ENCODE measurements at places on chromosomes 1 and 21.

DNA sequence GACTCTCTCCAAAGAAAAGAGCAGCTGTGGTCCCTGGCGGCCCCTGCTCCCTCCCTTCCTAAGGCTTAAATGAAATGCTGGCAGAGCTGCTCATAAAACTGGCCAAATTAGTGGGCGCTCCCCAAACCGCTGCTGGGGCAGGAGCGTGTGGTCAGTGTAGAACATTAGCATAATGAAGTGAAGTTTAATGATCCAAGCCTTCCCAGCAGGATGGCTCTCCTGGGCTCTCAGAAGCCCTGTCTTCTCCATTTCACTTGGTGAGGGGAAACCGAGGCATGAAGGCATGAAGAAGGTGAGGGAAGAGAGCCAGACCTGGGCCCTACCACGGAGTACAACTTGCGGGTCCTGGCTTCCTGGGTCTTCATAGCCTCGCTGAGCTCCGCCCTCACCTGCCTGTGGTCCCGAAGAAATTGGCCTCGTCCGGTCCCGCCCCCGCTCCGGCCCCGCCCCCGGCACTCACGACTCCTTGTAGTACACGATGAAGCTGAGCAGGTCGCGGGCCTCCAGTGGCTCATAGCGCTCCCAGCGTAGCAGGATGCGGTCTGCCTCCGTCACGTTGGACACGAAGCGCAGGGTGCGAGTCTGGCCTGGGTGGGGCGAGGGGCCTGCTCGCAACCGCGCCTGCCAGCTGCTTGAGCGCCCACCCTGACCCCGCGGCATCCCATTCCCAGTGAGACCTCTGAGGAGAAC lies 10.3 kb downstream of the INSRR start:
- peaks cover 10% of the 10 kb centered on the region for H3K4me1 ChIP-seq
- H3K36me3 ChIP-seq: no peaks in the 10 kb centered on the region
- no peak overlapping the region for H3K27ac ChIP-seq
- H3K27me3 ChIP-seq: peaks cover 100% of the 10 kb centered on the region
- H3K4me3 ChIP-seq: no peak overlapping the region
- DNase-seq: no peak

DNA sequence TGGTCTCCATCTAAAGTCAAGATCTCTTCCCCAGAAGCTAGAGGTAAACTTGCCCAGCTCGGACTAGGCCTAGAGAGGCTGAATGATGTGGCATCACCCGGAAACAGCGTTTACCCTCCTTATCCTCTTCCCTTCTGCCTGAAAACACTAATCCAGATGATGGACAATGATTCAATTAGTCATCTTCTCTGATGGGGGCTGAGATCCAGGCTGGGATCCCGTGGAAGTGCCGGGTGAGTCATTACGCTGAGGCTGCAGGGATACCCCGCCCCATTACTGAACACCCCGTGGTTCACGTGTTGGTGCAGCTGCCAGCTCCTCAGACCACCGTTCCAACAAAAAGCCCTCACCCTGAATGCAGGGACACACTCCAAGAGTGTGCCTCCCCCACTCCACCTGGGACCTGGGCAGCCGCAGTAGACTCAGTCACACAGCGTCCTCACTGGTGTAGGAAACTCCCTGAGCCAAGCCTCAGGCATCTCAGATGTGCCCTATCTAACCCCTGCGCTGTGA lies 2.0 kb downstream of the S100A6 start:
- H3K4me1 ChIP-seq: peaks cover 30% of the 10 kb centered on the region
- H3K27ac ChIP-seq: peak overlapping the region; percentile 8
- H3K4me3 ChIP-seq: no peak overlapping the region
- H3K27me3 ChIP-seq: peaks cover 44% of the 10 kb centered on the region

DNA sequence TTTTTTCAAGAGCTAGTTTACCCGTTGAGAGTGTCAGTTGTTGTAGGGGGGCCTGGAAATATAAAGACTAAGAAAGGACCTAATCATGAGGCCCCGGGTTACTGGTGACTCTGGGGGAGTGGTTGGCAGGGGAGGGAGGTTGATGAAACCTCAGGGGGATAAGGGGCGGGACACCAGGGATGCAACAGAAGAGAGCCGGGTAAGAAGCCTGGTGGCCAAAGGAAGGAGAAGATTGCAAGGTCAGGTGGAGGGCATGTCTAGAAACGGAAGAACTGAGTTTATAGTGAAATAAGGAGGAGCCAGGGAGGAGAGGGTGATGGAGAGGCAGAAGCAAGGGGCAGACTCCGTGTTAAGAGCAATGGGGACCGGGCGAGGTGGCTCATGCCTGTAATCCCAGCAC lies 12.5 kb upstream of the SPOCD1 start:
- H3K27ac ChIP-seq: no peak overlapping the region
- no peak for DNase-seq
- no peaks in the 10 kb centered on the region for H3K27me3 ChIP-seq

- no peak for DNase-seq
- no peak overlapping the region for H3K27ac ChIP-seq
- H3K4me1 ChIP-seq: no peaks in the 10 kb centered on the region
- no peak overlapping the region for H3K4me3 ChIP-seq
- H3K27me3 ChIP-seq: peaks cover 8% of the 10 kb centered on the region
- no peaks in the 10 kb centered on the region for H3K36me3 ChIP-seq
Measured at GRCh38 chr1:62325681-62326080, 6.4 kb upstream of the KANK4 start.

GRCh38 chr1:23553231-23554126 lies 5.8 kb downstream of the ID3 start:
- no peak overlapping the region for H3K27ac ChIP-seq
- no peak for DNase-seq
- no peaks in the 10 kb centered on the region for H3K27me3 ChIP-seq
- peaks cover 40% of the 10 kb centered on the region for H3K4me1 ChIP-seq

DNA sequence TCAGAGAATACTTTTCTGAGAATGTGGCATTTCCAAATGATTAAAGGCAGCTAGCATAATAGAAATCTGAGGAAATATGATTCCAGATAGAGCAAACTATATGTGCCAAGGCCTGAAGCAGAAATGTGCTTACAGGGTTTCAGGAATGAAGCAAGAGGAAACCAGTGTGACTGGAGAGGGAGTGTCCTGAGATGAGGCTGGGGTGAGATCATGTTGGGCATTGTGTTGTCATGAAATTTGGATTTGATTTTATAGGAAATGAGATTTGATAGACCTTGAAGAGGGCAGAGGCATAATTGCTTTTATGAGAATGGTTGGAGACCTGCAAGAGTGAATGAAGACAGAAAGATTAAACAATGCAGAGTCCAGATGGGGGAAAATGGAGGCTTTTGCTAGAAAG lies 338.1 kb upstream of the SNX7 start:
- H3K4me3 ChIP-seq: no peak overlapping the region
- DNase-seq: no peak
- H3K27ac ChIP-seq: no peak overlapping the region
- no peaks in the 10 kb centered on the region for H3K36me3 ChIP-seq
- peaks cover 3% of the 10 kb centered on the region for H3K4me1 ChIP-seq
- no peaks in the 10 kb centered on the region for H3K27me3 ChIP-seq

GRCh38 chr1:177830531-177831135 lies 139.2 kb downstream of the SEC16B start:
- no peak overlapping the region for H3K27ac ChIP-seq
- no peak for DNase-seq
- no peaks in the 10 kb centered on the region for H3K27me3 ChIP-seq
- no peaks in the 10 kb centered on the region for H3K4me1 ChIP-seq

DNA sequence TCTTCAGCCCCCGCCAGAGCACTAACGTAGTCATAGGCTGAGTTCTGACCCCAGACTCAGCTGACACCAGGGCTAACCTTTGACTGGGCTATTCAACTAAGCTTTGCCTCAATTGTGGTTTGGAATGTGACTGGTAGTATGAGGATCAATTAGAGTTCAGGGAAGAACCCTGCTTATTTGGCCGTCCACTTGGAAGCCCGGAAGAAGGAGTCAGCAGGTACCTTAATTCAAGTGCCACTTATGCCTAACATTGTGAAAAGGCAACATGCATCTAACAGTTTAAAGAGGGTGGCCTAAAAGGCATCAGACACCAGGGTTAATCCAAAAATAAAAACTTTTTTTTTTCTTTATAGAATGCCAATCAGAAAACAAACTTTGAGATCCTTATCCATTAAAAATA lies 92.3 kb downstream of the BEND5 start:
- no peaks in the 10 kb centered on the region for H3K27me3 ChIP-seq
- DNase-seq: peak; percentile 33
- no peak overlapping the region for H3K4me3 ChIP-seq
- peak overlapping the region; percentile 18 for H3K27ac ChIP-seq

- no peaks in the 10 kb centered on the region for H3K36me3 ChIP-seq
- no peak overlapping the region for H3K27ac ChIP-seq
- no peaks in the 10 kb centered on the region for H3K27me3 ChIP-seq
- no peak for DNase-seq
- H3K4me3 ChIP-seq: no peak overlapping the region
Measured at GRCh38 chr1:66256629-66257572, 277.1 kb upstream of the SGIP1 start.

- no peaks in the 10 kb centered on the region for H3K36me3 ChIP-seq
- no peak overlapping the region for H3K27ac ChIP-seq
- peaks cover 3% of the 10 kb centered on the region for H3K4me1 ChIP-seq
- no peak overlapping the region for H3K4me3 ChIP-seq
- DNase-seq: no peak
Measured at GRCh38 chr1:220513834-220514233, 14.1 kb upstream of the MARK1 start.

GRCh38 chr1:56496158-56496557 lies 83.2 kb downstream of the PLPP3 start:
- H3K27ac ChIP-seq: no peak overlapping the region
- no peak for DNase-seq
- no peaks in the 10 kb centered on the region for H3K27me3 ChIP-seq
- no peak overlapping the region for H3K4me3 ChIP-seq
- peaks cover 7% of the 10 kb centered on the region for H3K4me1 ChIP-seq

DNA sequence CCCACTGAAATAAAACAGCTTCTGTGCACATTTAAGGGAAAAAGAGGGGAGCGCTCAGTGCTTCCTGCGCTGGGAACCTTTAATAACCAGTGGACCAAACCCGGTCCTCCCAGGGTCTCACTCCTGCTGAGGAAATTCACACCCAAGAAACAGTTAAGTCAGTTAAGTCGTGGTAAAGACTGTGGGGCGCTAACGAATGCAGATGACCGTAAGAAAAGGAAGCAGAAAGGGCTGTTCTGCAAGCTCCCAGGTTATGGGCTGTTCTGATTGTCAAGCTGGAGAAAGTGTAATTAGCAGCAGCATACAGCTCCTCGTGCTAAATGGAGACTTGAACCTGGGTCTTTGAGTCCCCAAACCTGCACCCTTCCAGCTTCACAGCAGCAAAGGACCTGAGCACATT lies 536.6 kb downstream of the NPHP4 start:
- H3K4me3 ChIP-seq: no peak overlapping the region
- H3K4me1 ChIP-seq: peaks cover 9% of the 10 kb centered on the region
- DNase-seq: no peak
- no peaks in the 10 kb centered on the region for H3K27me3 ChIP-seq

DNA sequence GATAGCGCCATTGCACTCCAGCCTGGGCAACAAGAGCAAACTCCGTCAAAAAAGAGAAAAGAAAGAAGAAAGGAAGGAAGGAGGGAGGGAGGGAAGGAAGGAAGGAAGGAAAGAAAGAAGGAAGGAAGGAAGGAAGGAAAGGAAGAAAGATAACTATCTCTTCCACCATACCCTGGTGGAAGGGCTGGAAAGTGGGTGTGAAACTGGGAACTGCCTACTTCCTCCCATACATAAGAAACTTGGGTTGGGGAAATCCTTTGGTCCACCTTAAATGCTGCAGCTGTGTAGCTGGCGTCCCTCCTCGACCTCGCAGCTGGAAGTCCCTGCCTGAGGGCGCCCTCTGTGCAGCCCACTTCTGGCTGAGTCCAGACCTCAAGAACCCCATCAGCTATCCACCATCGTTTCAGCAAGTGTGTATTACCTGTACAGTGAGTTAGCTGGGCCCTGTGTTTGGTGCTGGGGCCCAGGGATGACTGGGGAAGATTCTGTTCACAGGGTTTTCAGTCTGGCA lies 4.6 kb upstream of the FAM167B start:
- peaks cover 3% of the 10 kb centered on the region for H3K4me1 ChIP-seq
- H3K27ac ChIP-seq: no peak overlapping the region
- H3K36me3 ChIP-seq: no peaks in the 10 kb centered on the region
- no peaks in the 10 kb centered on the region for H3K27me3 ChIP-seq
- no peak overlapping the region for H3K4me3 ChIP-seq
- no peak for DNase-seq

DNA sequence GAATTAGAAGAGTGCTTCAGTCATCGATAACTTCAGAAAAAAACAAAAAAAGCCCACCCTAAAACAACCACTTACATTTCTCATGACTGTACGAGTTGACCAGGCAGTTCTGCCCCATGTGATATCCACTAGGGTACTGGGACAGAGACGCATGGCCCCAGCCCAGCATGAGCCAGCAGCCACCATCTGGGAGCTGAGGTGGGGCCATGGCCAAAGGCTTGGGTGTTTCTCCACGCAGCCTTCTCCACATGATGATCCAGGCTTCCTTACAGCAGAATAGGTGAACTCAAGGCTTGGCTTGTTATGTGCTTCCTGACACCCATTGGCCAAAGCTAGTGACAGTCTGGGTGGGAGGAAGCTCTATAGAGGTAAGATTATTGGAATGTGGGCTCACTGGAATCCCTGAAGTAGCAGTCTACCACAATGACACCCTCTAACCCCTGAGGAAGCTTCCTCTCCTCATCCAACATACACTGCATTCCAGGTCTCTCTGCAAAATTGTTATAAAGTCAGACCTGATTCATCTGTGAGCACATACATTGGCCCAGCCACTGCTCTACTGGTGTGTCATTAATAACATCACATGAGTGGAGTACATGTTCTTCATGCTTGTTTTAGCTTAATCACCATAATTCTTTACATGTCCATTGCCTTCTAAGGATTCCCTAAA lies 66.3 kb upstream of the NTPCR start:
- H3K27ac ChIP-seq: no peak overlapping the region
- no peak for DNase-seq
- H3K27me3 ChIP-seq: no peaks in the 10 kb centered on the region
- H3K36me3 ChIP-seq: no peaks in the 10 kb centered on the region
- H3K4me3 ChIP-seq: no peak overlapping the region
- H3K4me1 ChIP-seq: no peaks in the 10 kb centered on the region

DNA sequence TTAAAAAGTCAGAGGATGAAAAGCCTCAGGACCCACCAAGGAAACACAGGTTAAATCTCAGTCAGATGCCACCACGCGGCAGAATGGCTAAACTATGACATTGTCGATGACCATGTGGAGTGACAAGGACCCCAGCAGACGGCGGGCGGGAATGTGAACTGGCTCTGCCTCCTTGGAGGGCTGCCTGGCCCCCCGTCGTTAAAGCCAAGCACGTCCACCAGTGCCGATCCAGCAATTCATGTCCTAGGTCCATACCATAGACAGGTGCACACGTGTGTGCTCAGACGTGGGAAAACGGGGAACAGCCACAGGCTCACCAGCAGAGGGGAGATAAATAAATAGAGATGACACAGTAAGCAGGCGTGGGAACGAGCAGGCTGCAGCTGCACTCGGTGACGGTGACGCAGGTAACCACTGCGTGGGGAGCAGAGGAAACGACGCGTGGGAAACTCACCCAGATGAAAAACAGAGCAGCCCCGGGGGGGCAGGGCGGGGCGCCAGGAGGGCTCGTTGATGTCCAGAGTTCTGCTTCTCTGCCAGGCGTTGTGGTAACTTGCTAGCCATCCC lies 28.3 kb upstream of the PCBP3 start:
- no peak for DNase-seq
- no peak overlapping the region for H3K27ac ChIP-seq
- no peaks in the 10 kb centered on the region for H3K36me3 ChIP-seq
- H3K27me3 ChIP-seq: no peaks in the 10 kb centered on the region
- peaks cover 3% of the 10 kb centered on the region for H3K4me1 ChIP-seq

GRCh38 chr1:1430992-1431844 lies 4.3 kb upstream of the VWA1 start:
- no peak for DNase-seq
- peak overlapping the region; percentile 17 for H3K4me3 ChIP-seq
- peak overlapping the region; percentile 53 for H3K27ac ChIP-seq
- no peaks in the 10 kb centered on the region for H3K36me3 ChIP-seq
